ENCODE measurements at places on chromosomes 13 and 19. TPM values are rescaled to one million over a fixed set of nuclear protein-coding genes. Genes with fewer than 3 reads are reported as not detected.

The COX7A1 gene
- 33.1 TPM for total RNA-seq

The ZNF793 gene
- 3.7 TPM for total RNA-seq

The LILRB2 gene
- 2.0 TPM for total RNA-seq

The KLK4 gene
- not detected for total RNA-seq

DNA sequence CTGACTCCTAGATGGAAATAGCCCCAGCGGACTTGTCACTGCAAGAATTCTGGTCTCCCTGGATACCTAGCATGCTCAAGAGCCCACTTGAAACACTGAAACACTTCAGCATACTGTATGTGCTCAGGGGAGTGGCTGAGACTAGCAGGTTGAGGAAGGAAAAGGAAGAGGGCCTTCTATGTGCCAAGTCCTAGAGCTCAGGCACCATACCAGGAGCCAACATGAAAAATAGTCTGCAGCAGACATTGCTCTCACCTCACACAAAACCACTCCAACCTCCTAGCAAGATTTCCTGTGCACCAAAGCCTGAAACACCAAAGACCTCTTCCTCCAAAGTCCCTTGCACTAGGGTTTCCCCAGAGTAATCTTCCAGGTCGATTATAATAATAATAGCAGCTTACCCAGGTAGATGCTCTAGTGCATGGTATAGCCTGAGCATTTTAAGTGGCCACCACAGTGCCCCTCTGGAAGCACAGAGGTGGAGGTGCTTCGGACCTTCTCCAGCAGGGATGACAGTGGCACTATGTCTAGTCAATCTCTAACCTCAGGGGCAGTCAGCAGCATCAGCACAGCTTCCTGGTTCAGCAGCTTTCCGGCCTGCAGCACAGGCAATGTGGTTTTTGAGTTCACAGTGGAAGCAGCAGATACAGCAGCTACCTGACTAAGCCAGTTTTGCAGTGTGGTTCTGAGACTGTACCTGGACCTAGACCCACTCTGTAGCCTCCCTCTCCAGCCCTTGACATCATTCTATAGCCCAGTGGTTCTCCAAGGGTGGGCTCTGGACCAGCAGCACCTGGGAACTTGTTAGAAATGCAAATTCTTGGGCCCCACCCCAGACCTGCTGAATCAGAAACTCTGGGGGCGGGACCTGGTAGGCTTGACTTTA lies 45.6 kb upstream of the UBE2L5 start:
- no peak for DNase-seq

GRCh38 chr13:95568131-95568530 lies 15.6 kb downstream of the CLDN10 start:
- no peak for DNase-seq

DNA sequence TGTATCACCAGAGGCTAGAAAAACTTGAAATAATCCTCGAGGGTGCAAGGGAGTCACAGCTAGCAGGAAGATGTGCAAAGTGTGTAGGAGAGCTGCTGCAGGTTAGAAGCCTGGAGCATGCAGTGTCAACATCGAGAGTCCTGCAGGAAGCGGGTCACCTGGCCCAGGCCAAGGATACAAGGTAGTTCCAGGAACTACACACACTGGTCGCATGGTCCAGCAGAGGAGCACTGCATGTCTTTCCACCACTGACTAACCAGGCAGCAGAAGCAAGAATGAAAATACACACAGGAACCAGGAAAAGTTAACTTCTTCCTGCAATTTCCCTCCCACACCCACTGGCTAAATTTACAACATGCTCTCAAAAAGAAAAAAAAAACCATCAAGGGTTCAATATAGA lies 36.0 kb upstream of the MIR17HG start:
- no peak for DNase-seq

GRCh38 chr13:25836574-25837336 lies 215.1 kb downstream of the SHISA2 start:
- no peak for DNase-seq

DNA sequence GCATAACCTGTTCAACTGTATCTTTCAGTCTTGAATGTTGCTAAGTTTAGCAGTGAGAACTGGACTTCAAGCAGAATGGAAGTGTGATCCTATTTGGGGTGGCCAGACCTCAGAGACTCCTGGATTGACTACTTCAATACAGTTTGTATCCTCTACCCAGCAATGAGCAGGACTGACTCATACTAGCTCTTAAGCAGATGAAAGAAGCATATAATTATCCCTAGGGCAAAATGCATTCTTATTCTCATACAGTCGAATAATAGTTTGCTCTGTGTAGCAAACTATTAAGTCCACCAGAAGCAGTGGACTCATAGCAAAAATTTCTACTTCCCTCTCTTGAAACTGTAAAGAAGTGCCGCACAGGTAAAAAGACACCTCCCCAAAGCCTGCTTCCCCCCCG lies 46.4 kb upstream of the FAM216B start:
- DNase-seq: no peak

DNA sequence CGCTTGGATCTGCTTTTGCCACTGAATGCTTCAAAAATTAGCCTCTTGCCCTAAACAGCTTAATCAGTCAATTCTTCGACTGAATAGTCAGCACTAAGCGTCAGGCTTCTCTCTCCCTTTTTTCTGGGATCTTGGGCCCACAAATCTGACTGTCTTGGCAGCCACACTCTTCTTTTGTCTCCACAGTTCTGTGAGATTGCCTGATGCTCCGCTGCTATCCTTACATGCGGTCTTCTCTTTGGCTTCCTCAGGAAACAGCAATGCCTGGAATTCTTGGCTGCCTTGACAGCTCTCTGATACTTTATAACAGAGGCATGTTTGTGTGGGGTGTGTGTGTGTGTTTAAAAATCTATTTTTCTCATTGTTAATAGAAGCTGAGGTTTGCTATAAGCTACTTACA lies 32.6 kb downstream of the ERCC5 start:
- DNase-seq: no peak

DNA sequence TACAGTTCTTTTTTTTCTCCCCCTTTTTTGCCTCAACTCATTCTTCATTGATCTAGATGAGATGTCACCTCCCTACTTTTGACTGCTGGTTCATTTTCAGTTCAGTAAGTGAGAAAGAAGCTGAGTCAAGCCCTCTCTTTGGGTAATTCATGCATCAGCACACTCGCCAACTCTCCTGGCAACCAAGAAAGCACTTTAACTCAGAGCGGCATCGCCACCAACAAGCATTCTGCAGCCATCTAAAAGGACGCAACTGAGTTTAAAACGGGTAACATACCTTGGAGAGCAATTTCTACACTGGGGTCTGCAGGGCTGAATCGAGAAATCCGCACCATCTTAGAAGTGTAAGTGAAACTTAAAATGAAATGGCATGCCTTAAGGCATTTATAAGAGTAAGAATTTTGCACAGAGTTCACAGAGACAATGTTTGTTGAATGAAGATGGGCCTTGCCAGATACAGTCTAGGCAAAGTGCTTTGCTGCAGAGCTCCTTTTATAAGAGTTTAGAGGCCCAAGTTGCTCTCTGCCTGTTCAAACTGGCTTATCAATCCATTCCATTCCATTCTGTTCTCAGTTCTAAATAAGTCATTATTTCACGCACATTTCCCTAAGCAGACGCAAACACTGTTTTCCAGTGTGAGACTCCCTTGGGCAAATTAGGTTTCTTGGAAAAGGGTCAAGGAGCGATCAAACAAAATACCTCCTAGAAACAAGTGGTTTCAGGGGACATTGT lies 338.0 kb downstream of the ENOX1 start:
- no peak for DNase-seq

DNA sequence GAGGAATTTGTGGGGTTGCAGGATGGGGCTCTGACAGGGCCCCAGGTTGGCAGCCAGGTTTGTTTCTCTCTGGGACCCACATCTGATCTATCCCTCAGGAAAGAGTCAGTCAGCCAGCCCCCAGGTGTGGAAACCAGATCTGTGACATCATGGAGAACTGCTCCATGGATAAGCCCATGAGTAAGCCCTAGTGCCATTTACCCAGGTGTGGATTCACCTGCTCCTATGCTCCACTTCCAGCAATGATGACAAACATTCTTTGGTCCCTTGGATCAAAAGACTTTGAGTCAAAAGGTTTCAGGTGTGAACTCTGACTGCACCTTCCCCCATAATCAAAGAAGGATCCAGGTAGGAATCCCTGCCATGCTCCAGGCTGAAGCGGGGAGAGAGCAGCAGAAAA lies 26.9 kb upstream of the IGFL4 start:
- DNase-seq: no peak

DNA sequence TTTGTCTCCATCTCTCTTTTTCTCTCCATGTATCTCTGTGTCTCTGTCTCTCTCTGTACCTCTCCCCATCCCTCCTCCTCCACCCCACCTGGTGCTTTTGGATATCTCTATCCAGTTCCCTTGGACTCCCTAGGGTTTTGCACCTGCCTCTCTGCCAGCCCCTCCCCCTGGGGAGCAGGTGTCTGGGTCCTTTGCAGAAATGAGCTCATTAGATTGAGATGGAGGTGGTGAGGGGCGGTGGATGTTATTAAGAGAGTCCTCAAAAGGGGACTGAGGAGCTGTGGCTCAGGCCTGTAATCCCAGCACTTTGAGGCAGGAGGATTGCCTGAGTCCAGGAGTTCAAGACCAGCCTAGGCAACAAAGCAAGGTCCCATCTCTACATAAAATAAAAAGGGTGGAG lies 2.1 kb downstream of the KCNN4 start:
- no peak for DNase-seq

DNA sequence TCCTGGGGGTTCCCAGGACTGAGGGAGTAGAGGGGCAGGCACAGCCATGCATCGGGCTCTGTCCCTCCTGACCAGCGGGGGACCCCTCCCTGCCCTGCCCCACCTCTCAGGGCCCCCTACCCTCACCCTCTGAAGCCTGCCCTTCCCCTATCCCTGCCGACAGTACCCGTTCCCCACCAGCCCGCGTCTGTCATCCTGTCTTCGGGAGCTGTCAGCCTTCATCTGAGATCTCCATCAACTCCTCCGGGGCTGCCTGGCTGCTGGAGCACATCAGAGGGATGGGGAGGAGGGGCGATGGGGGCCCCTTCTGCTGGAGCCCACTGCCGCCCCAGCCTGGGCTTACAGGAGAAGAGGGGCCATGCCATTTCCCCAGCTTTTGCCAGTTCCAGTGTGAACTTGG lies 6.2 kb upstream of the SHD start:
- no peak for DNase-seq

DNA sequence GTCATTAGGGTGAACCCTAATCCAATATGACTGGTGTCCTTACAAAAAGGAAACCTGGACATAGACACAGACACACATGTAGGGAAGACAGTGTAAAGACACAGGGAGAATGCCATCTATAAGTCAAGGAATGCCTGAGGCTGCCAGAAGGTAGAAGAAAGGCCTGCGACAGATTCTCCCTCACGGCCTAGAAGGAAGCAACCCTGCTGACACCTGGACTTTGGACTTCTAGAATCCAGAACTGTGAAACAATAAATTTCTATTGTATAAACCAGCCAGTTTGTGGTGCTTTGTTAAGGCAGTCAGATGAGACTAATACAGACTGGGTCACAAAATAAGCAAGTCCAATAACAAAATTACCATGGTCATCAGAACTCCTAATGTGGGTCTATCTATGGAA lies 120.4 kb downstream of the ENOX1 start:
- DNase-seq: no peak

GRCh38 chr13:51638216-51638871 lies 54.1 kb downstream of the WDFY2 start:
- DNase-seq: no peak

DNA sequence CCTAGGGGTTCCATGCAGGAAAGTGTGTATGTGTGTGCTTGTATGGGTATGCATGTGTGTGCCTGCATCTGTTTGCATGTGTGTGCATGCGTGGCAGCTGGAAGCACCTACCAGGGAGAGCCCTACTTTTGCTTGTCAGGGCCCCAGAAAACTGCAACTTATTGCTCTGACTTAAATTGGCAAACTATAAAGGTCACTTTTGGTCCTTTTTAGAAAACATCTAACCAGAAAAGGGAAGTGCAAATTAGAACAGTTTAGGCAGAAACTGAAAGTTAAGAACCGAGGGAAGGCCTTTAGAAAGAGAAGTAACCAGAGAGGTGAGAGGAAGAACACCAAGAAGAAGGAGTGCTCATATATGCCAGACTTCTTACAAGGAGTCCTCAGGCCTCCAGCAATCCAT lies 32.5 kb downstream of the DLEU7 start:
- no peak for DNase-seq

DNA sequence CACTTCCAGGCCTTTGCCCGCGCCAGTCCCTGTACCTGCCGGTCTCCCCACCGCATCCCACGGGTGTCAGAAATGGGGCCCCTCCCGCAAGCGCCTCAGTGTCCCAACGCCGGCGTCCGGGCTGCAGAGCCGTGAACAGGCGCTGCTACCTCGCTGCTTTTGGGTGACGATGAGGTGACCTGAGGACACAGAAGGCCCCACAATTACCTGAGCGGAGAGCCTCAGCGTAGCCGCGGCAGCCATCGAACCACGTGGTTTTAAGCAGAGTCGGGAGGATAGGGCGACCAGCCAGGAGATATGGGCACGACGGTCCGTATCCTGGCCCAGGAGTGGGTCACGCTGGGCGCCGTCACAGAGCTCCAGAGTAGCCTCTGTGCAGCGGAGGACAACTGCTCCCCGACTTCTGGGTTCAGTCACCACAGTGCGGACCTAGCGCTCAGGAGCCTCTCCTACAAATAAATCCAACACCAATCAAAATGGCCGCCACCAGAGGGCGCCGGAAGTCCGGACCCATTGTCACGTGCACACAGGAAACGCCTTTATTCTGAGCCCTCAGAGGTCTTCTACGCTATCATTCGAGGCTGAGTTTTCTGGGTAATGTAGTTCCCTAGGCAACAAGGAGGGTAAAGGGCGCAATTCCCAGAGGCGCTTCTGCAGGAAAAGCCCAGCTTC lies at the start of gene ZNF814:
TSS of gene ZNF814 (minus strand) at position 478 of the 672 bp plus-strand sequence. CDS start at position 243, 235 bp downstream.
- DNase-seq: no peak

GRCh38 chr19:518598-519231 lies 11.4 kb downstream of the TPGS1 start:
- no peak for DNase-seq

GRCh38 chr13:76019421-76020044 lies 383.4 kb downstream of the LMO7 start:
- no peak for DNase-seq
